ENCODE measurements at places on chromosomes 4 and X.

GRCh38 chr4:100895556-100896197 lies 377.9 kb upstream of the EMCN start:
- DNase-seq, result no peak
- H3K27ac ChIP-seq, result no peak overlapping the region
- H3K4me1 ChIP-seq, result no peaks in the 10 kb centered on the region
- H3K36me3 ChIP-seq, result no peaks in the 10 kb centered on the region

GRCh38 chr4:8317474-8317873 lies 47.9 kb downstream of the HTRA3 start:
- no peaks in the 10 kb centered on the region for H3K36me3 ChIP-seq
- H3K27me3 ChIP-seq, result no peaks in the 10 kb centered on the region
- H3K4me1 ChIP-seq, result no peaks in the 10 kb centered on the region
- H3K4me3 ChIP-seq, result no peak overlapping the region
- H3K27ac ChIP-seq, result no peak overlapping the region

DNA sequence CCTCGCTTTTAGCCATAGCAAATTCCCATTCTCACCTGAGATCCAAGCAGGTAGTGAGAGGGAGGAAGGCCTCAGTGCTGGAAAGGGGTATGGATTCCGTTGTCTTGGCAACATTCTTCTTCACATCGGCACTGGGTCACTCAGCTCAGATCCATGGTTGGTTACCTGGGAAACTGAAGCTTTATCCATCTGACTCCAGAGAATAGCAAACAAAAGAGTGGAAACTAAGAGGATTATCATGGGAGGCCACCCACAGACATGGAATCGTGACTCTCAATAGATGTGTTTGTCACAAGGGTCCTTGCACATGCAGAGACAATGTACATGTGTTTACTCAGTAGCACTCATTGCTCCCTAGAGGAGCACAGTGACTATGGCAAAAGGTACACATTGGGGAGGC lies 81.0 kb downstream of the MAGED4 start:
- H3K36me3 ChIP-seq, result no peaks in the 10 kb centered on the region
- no peaks in the 10 kb centered on the region for H3K27me3 ChIP-seq
- no peaks in the 10 kb centered on the region for H3K4me1 ChIP-seq
- H3K27ac ChIP-seq, result no peak overlapping the region
- no peak for DNase-seq

GRCh38 chrX:68728186-68728585 lies 80.7 kb downstream of the STARD8 start:
- H3K27me3 ChIP-seq, result no peaks in the 10 kb centered on the region
- H3K4me1 ChIP-seq, result no peaks in the 10 kb centered on the region
- no peaks in the 10 kb centered on the region for H3K36me3 ChIP-seq
- H3K4me3 ChIP-seq, result no peak overlapping the region
- DNase-seq, result no peak

DNA sequence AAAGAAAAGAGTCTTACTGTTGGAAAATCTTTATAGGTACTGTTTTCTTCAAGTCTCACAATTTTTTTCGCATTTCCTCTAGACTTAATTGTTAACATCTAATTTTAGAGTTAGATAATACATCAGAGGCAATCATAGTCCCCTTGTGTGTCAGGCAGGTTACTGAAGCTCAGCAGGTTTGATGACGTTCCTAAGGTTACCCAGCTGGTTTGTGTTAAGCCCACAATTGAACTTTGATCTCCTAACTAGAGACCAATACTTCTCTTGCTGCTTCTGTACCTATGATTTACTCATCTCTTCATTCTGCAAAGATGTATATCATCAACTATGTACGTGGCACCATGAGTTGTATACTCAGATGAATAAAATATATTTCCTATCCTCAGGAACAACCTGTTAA lies 131.6 kb upstream of the STIM2 start:
- no peak overlapping the region for H3K4me3 ChIP-seq
- DNase-seq, result no peak
- no peak overlapping the region for H3K27ac ChIP-seq
- no peaks in the 10 kb centered on the region for H3K36me3 ChIP-seq
- no peaks in the 10 kb centered on the region for H3K27me3 ChIP-seq

DNA sequence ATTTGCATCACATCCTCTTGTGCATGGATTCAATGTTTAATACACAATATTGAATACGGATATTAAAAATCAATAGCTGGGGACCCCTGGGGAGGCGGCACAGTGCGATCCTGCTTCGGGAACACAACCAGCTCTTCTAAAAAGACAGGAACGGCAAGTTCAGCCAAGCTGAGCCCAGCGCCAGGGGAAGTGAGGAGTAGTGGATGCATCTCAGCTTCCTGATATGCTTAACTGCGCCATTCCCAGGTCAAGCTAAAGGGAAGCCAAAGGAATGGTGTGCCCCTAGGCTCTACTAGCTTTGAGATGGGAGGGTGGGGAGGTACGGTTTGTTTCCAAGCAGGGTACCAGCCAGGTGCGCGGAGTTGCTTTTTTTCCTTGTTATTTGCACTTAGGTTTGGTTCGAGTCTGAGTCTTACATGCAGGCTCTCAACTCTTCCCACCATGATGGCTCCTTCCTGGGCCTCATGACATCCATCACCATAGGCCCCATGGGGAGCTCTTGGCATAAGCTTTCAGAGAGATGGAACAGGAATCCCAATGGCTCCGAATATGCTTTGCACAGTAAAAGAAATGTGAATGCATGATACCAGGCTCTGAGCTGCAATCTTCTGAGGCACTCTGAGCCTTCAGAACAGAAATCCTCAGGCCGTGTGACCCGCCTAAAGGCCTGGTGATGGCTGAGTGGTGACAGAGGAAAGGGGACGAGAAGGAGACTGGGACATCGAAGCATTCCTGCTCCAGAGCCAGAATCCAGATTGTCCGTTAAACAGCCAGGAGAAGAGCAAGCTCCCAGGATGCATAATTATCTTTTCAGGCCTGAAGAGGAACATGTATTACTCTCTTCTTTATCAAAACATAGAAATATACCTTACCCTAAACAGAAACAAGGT lies 51.8 kb upstream of the BCOR start:
- peak overlapping the region; percentile 34 for H3K27ac ChIP-seq
- no peaks in the 10 kb centered on the region for H3K36me3 ChIP-seq

GRCh38 chr4:176090115-176090514 lies 24.5 kb downstream of the WDR17 start:
- no peaks in the 10 kb centered on the region for H3K36me3 ChIP-seq
- H3K4me1 ChIP-seq, result no peaks in the 10 kb centered on the region
- H3K27ac ChIP-seq, result no peak overlapping the region
- H3K4me3 ChIP-seq, result no peak overlapping the region
- no peak for DNase-seq

DNA sequence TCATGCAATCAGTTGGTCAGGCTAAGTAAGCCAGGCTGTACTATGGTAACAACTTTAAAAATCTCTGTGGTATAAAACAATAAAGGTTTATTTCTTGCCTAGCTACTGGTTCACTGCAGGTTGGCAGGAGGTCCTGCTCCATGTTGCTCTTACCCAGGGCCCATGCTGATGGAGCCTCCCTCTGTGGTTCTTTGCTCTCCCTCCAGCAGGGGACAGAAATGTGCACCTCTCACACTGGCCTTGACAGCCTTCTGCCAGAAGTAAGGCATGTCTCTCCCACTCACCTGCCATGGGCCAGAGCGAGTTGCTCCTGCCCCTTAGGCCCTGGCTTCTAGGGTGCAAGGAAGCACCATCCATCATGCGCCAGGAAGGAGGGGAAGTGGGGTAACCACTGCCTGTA lies 31.1 kb downstream of the CLDN22 start:
- H3K27me3 ChIP-seq, result no peaks in the 10 kb centered on the region
- H3K4me1 ChIP-seq, result no peaks in the 10 kb centered on the region
- DNase-seq, result no peak
- no peak overlapping the region for H3K4me3 ChIP-seq

DNA sequence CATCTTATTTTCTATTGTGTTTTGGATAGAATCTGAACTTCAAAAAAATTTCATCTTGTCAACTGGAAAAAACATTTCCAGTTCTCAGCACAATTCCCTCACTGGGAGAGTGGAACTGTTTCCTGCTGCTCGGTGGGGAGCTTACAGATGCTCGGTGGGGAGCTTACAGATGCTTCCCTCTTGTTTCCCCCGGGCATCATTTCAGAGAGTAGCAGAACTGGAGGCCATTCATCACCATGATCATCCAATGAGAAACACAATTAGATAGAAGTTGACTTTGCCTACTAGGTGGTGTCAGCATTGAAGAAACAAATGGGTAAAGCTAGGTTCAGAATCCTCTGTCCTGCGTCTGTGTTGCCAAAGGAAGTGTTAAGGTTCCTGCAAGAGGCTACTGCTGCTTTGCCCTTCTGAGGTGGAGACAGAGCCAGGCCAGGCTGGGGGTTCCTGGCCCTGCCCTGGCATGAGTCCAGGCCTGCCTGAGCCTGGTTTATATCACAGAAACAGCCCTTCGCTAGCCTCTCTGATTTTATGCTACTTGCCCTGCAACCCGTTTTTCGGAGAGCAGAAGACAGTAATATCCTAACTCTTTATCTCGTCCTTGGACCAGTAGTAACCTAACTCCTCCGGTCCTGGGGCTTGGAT lies 70.6 kb downstream of the TAPT1 start:
- no peaks in the 10 kb centered on the region for H3K36me3 ChIP-seq
- no peak overlapping the region for H3K27ac ChIP-seq
- no peak for DNase-seq

GRCh38 chr4:3636646-3637320 lies 104.6 kb upstream of the LRPAP1 start:
- H3K36me3 ChIP-seq, result no peaks in the 10 kb centered on the region
- peak overlapping the region; percentile 85 for H3K27ac ChIP-seq
- H3K27me3 ChIP-seq, result no peaks in the 10 kb centered on the region
- H3K4me1 ChIP-seq, result peaks cover 6% of the 10 kb centered on the region

DNA sequence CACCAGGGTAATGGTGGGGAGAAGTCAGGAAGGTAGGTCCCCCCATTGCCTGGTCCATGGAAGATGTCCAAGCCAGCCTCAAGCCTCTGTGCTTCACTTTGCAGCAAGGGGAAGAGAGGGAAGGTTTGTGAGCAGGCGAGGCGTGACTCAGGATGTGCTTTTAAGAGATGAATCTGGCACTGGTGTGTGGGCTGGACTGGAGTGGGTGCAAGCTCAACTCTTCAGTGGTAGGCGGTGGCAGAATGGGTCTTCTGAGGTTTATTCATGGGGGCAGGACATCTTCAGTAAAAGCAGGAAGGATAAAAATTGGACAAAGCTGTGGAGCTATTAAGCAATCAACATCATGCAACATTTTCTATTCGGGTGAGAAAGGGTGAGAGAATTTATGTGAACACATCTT lies 19.4 kb downstream of the GPM6B start:
- no peak overlapping the region for H3K27ac ChIP-seq
- DNase-seq, result no peak
- H3K4me3 ChIP-seq, result no peak overlapping the region
- H3K36me3 ChIP-seq, result no peaks in the 10 kb centered on the region
- H3K27me3 ChIP-seq, result no peaks in the 10 kb centered on the region
- H3K4me1 ChIP-seq, result no peaks in the 10 kb centered on the region

DNA sequence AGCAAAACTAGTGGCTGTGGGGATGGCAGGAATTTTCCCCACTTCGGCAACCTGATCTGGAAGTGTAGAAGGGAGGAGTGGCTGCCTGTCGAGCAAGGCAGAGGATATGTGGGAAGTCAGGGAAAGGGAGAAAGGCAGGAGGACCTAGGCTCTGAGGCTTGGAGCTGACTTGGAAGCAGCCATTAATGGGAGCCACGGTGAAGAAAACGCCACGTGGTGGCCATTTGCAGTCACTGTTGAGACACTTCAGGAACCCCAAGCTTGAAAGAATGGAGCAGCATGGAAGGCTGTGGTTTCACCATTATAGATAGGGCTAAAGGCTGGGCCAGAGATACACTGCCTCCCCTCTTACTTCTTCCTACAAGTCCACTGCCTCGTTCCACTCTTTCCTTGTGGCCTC lies 41.8 kb upstream of the MAML3 start:
- H3K27me3 ChIP-seq, result no peaks in the 10 kb centered on the region
- H3K4me1 ChIP-seq, result no peaks in the 10 kb centered on the region
- no peak overlapping the region for H3K27ac ChIP-seq
- no peaks in the 10 kb centered on the region for H3K36me3 ChIP-seq
- H3K4me3 ChIP-seq, result no peak overlapping the region
- DNase-seq, result no peak

GRCh38 chrX:41599507-41599906 lies 89.3 kb upstream of the GPR34 start:
- no peak for DNase-seq
- H3K4me3 ChIP-seq, result no peak overlapping the region
- H3K27ac ChIP-seq, result no peak overlapping the region
- H3K4me1 ChIP-seq, result no peaks in the 10 kb centered on the region
- no peaks in the 10 kb centered on the region for H3K27me3 ChIP-seq

- H3K27ac ChIP-seq, result no peak overlapping the region
- no peaks in the 10 kb centered on the region for H3K27me3 ChIP-seq
- no peak overlapping the region for H3K4me3 ChIP-seq
- H3K4me1 ChIP-seq, result no peaks in the 10 kb centered on the region
Observed at GRCh38 chrX:1932231-1932630, 317.4 kb downstream of the ASMT start.

- H3K4me1 ChIP-seq, result no peaks in the 10 kb centered on the region
- no peak overlapping the region for H3K4me3 ChIP-seq
- H3K27me3 ChIP-seq, result no peaks in the 10 kb centered on the region
- no peaks in the 10 kb centered on the region for H3K36me3 ChIP-seq
- DNase-seq, result no peak
Observed at GRCh38 chrX:41664375-41664901, 24.3 kb upstream of the GPR34 start.

DNA sequence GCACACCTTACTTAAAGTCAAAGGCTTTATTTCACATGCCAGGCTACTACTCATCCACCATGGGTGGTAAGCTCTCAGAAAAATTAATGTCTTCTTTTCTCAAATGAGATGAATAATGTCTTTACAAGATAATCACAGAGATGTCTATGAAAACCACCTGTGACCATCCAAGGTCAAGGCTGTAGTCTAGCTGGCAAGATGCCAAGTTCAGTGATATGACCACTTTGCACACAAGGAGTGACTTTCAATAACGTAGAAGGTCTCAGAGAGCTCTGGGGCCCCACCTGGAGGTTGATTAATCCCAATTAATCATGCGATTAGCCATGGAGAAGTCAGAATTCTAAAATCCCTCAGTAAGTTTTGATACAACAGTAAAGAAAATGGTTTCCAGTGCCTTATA lies 20.5 kb downstream of the ANOS1 start:
- DNase-seq, result no peak
- H3K27ac ChIP-seq, result no peak overlapping the region
- H3K4me3 ChIP-seq, result no peak overlapping the region
- no peaks in the 10 kb centered on the region for H3K27me3 ChIP-seq
- H3K4me1 ChIP-seq, result no peaks in the 10 kb centered on the region

DNA sequence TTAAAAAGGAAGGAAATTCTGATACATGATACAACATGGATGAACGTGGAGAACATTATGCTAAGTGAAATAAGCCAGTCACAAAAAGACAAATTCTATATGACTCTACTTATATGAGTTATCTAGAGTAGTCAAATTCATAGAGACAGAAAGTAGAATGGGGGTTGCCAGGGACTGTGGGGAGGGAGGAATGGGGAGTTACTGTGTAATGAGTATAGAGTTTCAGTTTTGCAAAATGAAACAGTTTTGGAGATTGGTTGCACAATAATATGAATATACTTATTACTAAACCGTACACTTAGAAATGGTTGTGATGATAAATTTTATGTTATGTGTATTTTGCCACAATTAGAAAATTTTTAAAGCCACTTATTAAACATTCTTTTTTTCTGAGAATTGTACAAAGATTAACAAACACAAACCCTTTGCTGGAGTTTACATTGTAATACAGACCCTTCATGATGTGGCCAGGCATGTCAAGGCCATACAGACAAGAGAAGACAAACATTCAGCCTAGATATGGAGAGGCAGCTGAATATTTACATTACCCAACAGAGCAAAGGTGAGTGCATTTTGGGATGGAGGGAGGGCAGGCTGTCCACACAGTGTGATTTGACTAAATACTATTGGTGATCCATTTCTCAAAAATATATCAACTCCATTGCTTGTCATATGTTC lies 21.2 kb upstream of the GPC3 start:
- H3K27ac ChIP-seq, result no peak overlapping the region
- no peaks in the 10 kb centered on the region for H3K36me3 ChIP-seq
- no peak for DNase-seq
- no peaks in the 10 kb centered on the region for H3K4me1 ChIP-seq

Data from uterus (tissue), 4 donors.